Dermis microvascular lymphatic vessel endothelial cell (primary cell): ENCODE measurements at places on chromosomes 2 and 18. TPM values are rescaled to one million over a fixed set of nuclear protein-coding genes. Genes with fewer than 3 reads are reported as not detected.

DNA sequence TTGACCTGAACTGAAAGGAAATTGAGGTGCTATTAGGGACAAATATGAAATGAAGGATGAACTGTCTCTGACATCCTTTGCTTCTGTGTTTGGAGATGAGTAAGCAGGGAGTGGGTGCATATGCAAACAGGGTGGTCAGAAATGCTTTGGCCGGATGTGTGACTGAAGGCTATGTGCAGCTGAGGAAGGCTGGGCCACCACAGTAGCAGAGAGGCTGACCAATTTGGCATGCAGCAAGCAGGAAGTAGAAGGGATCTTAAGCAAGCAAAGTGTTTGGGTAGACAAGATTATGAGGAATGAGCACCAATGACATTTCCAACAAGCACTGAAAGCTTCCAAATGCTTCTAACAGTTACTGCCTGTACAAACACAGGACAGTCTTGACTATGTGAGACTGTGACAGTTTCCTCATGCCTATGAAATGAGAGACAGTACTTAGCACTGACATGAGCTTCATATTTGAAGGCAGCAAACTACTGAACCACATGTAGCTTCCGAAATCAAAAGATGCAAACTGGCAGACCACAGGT is 3.3 kb upstream of the ACTR3 start:
- DNase-seq, result no peak

DNA sequence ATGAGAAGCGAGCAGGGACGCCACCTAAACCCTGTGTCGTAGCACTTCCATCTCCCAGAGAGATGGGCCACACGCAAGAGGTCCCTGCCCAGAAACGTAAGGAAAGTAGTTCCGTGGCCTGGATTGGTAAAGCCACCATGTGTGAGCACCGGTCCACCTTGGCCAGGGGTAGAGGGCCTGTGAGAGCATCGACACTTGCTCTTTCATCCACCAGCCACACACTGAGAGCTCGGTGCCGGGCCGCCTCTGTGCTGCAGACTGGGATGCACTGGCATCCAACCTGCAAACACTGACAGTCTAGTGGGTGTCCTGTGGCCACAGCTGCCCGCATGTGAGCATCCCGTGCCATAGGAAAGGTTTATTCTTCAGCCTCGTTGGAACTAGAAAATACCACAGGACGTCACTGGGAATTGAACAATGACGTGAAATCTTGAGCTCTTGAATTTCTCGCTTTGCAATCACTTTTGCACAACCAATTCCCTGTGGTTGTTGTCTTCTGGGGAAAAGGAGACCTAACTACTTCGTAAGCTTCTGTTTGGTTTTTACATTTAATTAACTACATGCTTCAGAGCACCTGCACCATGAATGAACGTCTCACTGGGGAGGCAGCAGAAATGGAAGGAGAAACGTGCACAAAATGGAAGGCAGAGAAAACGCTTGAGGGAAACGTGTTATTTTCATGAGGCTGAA is 212.0 kb upstream of the RAB6C start:
- no peak for DNase-seq

DNA sequence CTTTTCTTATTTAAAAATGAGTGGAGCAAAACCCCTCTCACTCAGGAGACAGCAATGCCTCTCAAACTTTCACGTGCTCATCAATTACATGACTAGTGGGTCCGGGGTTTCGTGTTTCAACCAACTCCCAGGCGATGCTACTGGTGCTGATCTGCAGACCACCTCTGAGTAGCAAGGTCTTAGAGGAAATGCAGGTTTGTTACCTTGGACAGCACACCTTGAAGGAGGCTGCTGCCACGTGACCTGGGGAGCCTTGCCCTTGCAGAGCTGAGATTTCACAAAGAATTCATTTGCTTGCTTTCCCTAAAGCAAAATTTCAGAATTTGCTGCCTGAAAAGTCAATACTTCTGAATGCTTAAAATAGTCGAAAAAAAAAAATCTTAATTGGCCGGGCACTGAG is 32.4 kb downstream of the SMIM21 start:
- no peak for DNase-seq

- DNase-seq, result peak; percentile 28
These were observed 447 bp downstream of the RETSAT start for GRCh38 chr2:85353876-85354285.

Gene MEP1B
- not detected in 2 replicates for total RNA-seq

DNA sequence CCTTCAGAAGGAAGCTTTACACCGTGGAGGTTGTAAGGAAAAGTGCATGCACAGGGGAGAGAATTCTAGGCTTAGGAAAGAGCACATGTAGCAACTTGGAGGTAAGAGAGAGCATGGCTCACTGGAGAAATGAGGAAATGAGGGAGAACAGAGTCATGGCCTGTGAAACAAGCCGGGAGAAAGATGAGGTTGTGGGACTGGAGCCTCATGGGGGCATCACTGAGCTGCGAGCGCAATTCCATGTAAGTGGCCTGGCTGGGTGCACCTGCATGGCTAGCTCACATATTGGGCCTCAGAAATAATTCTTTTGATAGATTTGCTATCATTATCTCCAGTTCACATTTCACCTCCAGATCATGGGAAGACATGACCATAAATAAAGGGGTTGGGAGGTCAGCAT is 785.5 kb upstream of the RAB6C start:
- DNase-seq, result no peak
